ENCODE measurements at places on chromosomes 1 and 21.
A peak's percentile ranks its signal among the peaks of the same experiment; 100 is the strongest.

DNA sequence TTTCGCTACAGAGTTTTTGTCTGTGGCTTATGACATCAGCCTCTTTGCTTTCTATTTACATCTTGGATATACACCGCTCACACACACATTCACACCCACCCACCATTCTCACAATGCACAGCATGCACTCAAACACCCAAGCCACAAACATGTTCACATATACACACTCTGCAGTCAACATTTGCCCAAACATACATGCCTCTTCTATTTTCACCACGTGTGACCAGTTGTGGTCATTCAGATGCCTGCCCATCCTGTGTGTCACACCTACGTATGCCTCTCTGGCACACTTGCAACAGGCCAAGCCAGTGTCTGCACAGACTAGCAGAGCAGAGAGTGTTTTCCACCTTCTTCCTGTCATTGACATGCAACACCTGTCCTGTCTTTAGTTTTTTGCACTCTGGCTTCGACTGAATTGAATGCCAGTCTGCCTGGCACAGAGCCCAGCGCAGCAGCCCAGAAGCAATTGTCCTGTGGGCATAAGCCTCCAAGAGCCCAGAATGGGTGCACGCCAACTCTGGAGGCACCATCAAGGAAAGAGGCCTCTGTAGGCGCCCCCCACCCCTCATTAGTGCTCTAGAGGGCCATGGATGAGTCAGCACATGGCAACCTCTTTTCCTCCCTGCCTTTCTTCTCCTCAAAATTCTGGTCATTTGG, 37.7 kb upstream of the LRRN2 start:
- no peak for DNase-seq

DNA sequence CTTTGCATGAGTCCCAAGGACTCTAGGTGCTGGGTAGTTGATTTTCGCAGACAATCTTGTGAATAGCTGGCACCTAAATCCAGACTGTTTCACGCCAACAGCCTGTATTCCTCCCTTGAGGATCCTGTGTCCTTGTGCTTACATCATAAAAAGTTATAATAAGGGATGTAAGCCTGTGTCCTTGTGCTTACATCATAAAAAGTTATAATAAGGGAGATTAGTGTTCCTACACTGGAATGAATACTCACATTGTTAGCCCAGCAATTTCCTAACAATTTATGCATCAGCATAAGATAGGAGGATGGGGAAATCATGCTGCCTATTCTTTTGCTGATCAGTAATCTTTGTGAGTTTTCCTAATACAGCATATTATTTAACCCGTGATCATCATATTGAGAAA, 4.0 kb upstream of the HSD3B2 start:
- no peak for DNase-seq

DNA sequence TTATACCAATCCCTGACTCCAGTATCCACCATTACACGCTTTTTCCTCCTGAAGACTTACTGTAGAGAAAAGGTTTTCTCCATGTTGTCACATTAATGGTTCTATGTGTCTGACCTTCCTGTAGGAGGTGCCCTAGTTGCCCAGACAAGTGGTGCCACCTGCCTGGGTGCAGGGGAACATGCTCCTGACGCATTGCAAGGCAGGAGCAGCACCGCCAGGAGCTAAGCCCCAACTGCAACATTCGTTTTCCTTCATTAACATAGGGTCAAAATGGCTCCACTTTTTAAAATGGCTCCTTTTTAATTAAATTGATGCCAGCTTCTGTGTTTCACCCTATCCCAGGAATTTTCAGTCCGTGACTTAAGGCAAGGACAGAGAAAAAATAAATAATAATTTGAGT, 220.1 kb upstream of the SAMSN1 start:
- DNase-seq: no peak

DNA sequence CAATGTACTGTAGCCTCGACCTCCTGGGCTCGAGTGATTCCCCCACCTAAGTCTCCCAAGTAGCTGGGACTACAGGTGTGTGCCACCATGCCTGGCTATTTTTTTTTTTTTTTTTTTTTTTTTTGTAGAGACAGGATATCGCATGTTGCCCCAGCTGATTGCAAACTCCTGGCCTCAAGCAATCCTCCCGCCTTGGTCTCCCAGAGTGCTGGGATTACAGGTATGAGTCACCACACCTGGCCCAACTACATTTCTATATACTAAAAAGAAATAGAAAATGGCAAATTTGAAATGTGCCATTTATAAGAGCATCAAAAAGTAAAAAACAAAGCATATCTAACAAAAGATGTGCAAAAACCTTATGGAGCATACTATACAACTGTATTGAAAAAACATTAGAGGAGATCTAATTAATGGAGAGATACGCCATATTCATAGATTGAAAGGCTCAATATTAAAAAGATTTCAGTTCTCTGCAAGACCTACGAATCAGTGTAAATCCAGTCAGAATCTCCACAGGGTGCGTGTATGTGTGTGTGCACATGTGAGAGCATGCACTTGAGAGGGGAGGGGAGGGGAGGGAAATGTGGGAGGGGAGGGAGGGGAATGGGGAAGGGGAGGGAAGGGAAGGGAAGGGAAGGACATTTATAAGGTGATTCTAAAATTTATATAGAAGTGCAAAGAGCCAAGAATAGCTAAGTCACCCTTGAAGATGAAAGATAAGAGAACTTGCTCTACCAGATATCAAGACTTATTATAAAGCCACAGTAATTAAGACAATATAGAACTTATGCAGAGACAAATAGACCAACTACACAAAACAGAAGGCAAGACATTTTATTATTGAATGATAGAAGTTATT, 15.5 kb upstream of the PADI4 start:
- DNase-seq: no peak

- DNase-seq: peak; percentile 30
Observed at GRCh38 chr1:170032531-170033280, 41.8 kb downstream of the KIFAP3 start.

- no peak for DNase-seq
Observed at GRCh38 chr1:167455786-167456446, 62.4 kb downstream of the CD247 start.

DNA sequence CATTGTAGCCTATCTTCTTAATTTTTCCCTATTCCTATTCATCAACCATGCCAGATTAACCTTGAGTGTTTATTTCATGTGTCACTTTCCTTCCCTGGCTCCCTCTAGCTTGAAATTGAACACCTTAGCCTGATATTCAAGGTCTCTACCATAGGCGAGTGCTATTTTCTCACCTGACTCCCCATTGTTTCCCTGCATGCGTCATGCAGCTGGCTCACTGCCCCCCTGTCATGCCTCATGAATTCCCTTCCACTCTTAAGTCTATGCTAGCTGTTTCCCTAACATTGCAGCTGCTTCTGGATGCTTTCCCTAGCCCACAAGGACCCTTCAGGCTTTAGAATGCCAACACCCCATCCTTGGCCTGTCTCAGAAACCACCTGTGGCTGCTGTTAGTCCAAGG, 56.7 kb upstream of the CD1D start:
- DNase-seq: no peak

GRCh38 chr21:45554477-45555175, 12.4 kb upstream of the SLC19A1 start:
- no peak for DNase-seq

- no peak for DNase-seq
Observed at GRCh38 chr1:204025917-204026707, 46.8 kb upstream of the SOX13 start.

GRCh38 chr1:214019499-214019898, 31.7 kb downstream of the PROX1 start:
- DNase-seq: no peak

DNA sequence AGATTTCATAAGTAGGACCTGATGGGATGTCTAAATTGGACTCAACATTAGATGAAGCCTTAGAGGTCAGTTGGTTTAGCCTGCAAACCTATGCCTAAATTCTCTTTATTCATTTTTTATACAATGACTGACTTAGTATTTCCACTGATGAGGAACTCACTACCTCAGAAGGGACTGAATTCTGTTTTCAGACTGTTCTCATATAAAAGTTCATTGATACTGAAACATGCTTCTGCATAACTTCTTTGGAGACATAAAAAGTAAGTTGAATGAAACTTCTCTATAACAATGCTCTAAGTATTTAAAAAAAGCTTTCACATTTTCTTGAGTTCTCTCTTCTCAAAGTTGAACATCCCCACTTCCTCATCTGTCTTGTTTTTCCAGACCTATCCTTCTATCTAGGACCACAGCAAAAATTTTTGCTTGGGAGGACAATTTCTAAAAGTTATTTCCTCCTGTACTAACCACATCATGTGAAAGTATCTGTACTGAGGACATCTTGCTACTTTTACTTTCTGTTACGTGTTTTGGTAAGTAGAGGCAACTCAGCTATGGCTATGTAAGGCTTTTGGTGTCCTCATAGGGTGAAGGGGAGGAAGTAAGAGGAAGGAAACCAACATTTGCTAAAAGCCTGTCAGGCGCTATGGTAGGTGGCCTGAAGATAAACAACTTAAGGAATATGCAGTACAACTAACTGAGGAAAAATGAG, 64.1 kb downstream of the USP24 start:
- no peak for DNase-seq

GRCh38 chr1:185961664-185962063, 227.5 kb downstream of the HMCN1 start:
- no peak for DNase-seq

- DNase-seq: no peak
Observed at GRCh38 chr1:34075576-34075975, 89.5 kb downstream of the CSMD2 start.

DNA sequence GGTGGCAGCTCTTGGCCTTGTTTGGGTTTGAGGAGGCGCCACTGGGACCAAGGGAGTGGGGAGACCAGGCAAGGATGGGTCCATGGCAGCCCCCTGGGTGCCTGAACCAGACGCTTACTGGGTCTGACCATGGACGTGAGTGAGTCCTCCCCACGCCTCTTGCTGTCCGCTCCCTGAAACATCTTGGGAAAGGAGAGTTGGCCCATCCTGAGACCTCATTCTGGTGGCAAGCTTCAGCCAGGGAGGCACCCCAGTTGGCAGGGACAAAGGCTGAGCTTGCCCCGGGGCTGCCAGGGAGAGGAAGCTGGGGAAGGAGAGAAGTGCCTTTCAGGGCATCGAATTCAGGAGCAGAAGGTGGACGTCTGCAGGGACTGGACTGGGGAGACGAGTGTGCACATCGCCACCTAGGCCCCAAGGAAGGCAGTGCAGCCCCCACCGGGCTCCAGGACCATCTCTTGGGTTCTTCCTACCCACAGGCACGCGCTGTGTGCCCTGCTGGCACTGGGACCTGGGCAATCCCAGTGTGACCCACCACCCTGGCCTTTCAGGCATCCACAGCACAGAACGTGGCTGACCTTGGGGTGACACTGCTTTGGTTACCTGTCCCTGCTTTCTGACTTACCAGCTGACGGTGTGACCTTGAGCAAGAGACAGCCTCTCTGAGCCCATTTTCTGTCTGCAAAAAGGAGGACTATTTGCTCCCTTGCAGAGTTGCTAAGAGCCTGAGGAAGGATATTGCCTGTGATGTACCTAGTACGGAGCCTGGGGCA, 132.9 kb upstream of the WNT4 start:
- no peak for DNase-seq

- DNase-seq: no peak
Observed at GRCh38 chr1:156608036-156608674, 6.9 kb upstream of the GPATCH4 start.

GRCh38 chr1:204370176-204370575, 10.4 kb upstream of the PLEKHA6 start:
- DNase-seq: no peak
